GM13976 (cell line): ENCODE measurements at places on chromosomes 4 and X.

- DNase-seq = peak; percentile 57
Observed at GRCh38 chrX:46628460-46629371, 55.2 kb downstream of the CHST7 start.

- DNase-seq = no peak
Observed at GRCh38 chr4:13103382-13104015, 380.6 kb downstream of the RAB28 start.

DNA sequence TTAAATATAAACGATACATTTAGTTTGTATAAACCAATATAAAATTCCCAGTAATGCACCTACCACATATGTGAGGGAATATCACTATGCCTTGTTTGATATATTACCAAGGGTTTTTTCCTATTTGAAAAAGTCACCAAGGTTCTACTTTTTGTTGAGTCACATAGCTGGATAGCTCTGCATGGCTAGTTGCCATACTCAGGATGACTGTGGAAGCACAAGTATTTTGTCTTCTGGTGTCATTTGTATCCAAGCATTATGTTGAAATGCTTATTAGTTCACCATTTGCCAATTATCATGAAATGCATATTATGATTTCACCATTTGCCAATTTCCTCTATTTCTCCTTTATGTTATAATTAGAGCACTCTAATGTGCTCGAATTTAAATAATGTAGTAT lies 162.7 kb upstream of the TTC29 start:
- DNase-seq = no peak

GRCh38 chrX:29308726-29309125 lies 721.5 kb downstream of the IL1RAPL1 start:
- DNase-seq = no peak
